NCI-H1105 (cell line): ENCODE measurements at places on chromosomes 11 and 22.

DNA sequence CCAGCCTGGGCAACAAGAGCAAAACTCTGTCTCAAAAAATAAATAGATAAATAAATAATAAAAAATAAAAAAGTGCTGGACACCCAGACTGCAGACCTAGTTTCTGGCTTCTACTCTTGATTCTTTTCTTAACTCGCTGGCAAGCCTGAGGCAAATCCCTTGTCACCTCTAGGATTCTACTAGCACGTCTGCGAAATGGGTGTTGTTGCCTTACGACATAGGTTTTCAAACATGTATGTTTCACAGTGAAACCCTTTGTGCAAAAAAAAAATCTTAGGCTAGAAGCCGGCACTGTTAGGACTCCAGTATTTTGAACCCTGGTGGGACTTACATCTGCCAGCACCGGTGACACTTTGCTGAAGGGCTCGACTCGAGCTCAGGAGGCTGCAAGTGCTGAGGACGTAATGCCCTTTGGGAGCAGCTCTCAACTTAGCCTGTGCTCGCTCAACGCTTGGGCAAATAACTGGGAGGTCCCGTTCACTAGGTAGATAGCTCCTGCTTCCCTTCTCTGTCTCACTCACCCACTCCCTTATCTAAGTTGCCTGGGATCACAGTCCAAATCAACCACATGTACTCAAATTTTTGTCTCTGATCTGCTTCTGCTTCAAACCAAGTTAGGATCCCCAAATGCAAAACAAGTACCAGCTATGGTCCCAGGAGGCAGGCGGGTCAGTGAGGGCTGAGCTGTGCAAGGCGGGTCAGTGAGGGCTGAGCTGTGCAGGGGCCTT, 34.7 kb upstream of the MYH9 start:
- DNase-seq = no peak

DNA sequence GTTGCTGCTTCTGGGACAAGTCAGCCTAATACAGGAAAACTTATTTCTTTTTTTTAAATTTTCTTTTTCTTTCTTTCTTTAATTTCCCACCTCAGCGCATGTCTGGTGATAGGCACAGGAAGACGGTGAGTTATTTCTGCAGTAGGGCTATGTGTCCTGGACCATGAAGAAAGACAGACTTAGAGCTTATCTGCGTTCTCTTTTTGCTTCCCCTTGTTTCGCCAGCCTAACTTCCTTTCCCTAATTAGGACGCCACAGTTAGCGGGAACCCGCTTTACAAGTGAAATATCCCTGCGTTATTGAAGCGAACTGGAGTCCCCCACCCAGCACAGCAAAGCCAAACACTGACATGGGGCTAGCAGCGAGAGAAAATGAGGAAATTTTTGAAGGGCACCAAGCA, 8.6 kb downstream of the OR6M1 start:
- DNase-seq = no peak

DNA sequence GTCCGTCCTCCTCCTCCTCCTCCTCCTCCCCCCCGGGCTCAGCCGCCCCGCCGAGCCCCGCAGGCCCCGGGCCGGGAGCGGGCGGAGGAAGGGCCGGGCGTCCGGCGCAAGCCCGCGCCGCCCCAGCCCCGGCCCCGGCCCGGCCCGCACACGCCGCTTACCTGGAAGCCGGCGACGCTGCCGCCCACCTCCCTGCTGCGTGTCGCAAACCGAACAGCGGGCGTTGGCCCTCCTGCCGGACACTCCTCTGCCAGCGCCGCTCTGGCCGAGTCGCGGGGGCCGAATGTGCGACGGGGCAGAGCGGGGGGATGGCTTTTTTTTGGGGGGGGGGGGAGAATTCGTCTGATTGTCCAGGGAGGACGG, 1.1 kb downstream of the IGF2 start:
- peak; percentile 7 for DNase-seq

- DNase-seq = no peak
Observed at GRCh38 chr11:59358595-59358994, at the start of gene OR5AN1. Gene OR5AN1, plus strand, starts transcription at chr11:59358895. Its CDS starts 5,564 bp downstream, at chr11:59364459.

DNA sequence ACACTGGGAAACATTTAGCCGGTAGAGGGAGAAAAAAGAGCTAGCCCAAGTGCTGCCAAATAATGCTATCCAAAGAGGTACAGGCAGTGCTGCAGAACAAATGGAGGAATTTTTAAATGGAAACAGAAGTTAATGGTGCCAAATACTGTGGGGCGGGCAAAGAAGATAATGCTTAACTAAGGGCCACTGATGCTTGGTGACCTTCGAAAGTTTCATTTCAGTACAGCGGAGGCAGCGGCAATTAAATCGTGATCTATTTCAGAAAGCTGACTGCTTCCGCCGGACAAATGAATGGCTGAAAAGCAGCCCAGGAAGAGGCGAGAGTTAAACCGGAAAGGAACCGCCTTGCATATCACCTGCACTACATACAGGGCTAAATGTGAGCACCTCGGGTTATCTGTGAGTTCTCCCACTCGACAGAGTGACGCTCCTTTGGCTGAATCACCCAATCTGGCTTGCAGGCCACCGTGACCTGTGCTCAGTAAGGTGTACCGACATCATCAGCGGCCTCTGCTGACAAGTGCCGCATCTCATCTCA, 42.1 kb downstream of the CADM1 start:
- no peak for DNase-seq

GRCh38 chr22:24772493-24773220, 1.9 kb downstream of the PIWIL3 start:
- DNase-seq = peak; percentile 6

DNA sequence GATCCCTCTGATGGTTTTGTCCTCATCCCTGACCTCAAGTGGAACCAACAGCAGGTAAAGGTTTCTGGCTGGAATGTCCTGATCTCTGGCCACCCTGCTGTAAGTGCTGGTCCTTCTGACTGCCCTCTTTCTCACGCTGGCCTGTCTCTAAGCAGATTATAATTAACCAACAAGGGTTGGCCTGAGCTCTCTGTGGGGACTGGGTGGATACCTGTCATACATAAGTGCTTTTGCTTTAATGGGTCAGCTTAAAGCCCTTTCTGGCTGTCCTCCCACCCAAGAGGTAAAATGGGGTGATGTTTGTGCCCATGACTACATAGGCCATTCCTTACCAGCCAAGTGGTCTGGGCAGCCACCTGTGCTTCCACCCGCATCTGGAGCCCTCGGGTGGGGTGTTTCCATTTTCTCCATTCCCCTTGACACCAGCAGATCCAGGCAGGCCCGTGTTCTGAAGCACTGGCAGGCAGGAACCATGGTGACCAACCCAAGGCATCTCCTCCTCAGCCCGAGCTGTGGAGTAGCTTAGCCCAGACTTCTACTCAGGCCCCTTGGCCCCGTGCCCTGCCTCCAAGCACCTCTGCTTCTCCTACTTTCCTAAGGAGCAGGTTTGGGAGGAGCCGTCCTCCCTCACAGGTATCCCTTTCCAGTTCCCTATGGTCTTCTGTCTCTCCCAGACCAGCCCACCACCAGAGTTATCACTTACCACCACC, 17.0 kb upstream of the ST3GAL4 start:
- DNase-seq = no peak

- no peak for DNase-seq
Observed at GRCh38 chr11:73372375-73372993, 3.7 kb upstream of the RELT start.

DNA sequence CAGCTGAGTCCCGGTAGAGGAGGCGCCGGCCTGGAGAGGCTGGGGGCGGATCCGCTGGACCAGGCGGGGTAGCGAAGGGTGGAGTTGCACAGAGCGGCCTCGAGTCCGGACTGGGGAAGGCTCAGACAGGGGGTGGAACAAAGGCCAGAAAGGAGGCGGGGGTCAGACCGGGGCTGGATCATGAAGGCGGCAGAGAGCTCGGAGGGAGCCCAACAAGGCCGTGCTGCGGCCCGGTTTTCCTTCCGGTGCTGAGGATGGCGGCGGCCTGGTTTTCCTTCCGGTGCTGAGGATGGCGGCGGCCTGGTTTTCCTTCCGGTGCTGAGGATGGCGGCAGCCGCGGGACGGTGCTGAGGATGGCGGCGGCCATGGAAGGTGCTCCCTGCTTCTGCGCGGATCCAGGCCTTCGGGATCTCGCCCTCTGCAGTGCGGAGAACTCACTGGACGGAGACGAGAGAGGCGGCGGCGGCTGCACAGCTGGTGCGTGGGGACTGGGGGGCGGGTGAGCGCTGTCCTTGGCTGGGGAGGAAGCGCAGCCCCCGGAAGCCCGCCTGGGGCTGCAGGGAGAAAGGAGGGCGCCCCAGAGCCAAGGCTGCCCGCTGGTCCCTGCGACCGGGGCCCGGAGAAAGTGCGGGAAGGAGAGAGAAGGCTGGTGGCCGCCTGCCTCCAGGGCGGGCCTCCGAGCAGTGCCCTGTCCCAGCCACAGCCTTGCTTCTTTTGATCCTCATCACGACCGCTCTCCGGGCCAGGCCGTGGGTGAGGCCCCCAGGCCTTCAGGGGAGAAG, 350.4 kb upstream of the B3GAT1 start:
- DNase-seq = no peak

GRCh38 chr11:43943931-43944751, 1.7 kb downstream of the C11orf96 start:
- DNase-seq = no peak

- DNase-seq = no peak
Observed at GRCh38 chr11:117281869-117282268, 9.3 kb upstream of the BACE1-AS start.

GRCh38 chr11:46607516-46607915, 9.5 kb downstream of the HARBI1 start:
- no peak for DNase-seq

- no peak for DNase-seq
Observed at GRCh38 chr11:129910360-129910759, 15.0 kb upstream of the NFRKB start.

- DNase-seq = no peak
Observed at GRCh38 chr11:114075891-114076441, 16.5 kb downstream of the ZBTB16 start.

- DNase-seq = no peak
Observed at GRCh38 chr22:48954781-48955311, 872.8 kb downstream of the BRD1 start.

DNA sequence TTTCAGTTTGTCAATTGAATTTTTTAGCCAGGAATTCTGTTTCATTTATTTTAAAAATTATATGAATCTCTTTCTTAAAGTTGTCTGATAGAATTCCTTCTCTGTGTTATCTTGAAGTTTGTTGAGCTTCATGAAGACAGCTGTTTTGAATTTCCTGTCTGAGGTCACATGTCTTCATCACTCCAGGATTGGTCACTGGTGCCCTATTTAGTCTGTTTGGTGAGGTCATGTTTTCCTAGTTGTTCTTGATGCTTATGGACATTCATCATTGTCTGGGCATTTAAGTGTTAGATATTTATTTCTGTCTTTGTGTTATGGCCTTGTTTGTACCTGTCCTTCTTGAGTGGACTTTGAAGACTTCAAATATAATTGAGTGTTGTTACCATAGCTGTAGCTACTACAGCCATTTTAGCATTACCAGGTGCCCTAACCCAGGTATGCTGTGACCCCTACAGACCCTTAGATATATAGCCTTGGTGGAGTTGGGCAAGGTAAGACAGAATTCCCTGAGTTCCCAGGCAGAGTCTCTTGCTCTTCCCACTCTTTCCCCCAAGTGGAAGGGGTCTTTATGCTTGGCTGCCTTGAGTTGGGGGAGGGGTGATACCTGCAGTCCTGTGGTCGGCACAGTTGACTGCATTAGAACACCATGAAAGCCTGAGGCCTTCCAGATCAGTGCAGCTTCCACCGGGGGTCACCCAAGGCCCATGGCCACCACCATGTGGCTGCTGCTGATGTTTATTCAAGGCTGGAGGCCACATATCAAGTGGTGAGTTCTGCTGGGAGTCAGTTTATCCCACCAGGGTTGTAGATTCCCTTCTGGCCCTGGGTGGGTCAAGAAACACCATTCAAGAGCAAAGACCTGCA, 229.6 kb downstream of the DYNC2H1 start:
- no peak for DNase-seq

DNA sequence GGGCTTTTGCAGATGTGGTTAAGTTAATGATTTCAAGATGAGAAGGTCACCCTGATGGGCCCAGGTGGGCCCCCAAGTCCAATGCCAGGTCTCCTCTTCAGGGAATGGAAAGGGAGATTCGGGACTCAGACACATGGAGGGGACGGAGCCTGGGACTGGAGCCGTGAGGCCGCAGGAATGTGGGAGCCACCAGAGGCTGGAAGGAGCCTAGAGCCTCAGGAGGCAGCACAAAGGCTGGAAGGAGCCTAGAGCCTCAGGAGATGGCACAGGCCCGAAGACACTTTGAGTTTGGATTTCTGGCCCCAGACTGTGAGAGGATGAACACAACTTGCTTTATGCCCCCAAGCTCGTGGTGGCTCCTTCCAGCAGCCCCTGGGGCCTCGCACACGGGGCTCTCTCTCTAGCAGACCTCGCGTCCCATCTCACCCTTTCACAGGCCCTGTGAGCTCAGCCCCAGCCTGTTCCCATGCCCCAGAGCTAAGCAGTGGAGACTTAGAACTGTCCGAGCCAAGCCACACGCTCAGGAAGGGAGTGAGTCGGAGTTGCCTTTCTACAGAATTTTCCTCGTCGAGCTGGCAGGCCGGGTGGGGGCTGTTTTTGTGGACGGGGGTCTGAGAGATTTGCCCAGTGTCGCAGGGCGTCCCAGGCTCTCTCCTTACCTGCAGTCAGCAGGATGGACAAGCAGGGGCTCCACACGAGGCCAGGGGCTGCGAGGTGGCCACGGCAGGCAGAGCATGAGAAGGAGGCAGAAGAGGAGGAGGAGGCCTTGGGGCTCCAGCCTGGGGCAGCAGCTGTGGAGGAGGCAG, 937.6 kb downstream of the BRD1 start:
- DNase-seq = no peak

DNA sequence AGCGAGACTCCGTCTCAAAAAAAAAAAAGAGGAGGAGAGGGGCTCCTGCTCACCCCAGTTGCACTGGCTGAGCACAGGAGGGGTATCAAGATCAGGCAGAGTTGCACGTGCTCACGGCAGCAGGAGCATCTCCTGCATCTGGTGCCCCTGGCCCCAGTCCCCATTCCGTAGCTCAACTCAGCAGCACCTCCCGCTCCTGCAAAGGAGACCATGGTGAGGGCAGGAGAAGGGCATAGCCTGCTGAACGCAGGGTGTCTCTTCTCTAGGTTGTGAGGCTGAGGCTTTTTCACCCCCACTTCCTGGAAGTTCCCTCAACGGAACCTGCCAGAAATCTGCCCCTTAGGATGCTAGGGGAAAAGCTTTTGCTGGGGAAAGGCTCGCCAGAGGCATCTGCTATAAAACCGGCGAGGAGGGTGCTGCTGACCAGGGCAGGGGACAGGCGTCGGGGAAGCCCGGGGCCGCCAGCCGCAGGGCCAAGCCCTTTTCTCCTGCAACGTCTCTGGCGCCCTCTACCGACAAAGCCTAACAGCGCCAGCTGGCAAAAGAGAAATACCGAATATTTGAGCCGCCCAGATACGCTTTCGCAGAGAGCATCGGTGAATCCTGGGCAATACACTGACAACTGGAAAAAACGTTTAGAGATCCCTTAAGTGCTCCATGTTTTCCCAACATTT, 1.0 kb upstream of the PPP6R2 start:
- peak; percentile 84 for DNase-seq

- DNase-seq = no peak
Observed at GRCh38 chr22:43658823-43659222, 153.3 kb downstream of the EFCAB6 start.

GRCh38 chr11:17354601-17354991, 3.0 kb downstream of the NCR3LG1 start:
- DNase-seq = peak; percentile 56

DNA sequence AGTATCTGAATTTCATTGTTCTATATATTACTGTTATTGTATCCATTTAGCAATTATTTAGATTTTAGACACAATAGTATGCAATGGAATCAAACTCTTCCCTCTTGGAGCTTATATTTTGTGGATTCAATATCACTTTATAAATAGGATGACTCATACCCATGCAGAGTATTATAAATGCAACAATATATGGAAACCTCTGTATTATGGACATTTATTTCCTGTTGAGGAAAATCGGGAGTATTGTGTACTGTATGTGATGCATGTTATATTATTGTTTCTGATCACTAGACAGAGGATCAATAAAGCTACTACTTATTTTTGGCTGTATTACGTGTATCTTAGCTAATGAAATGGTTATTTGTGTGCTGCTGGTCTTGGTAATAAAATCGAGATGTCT, 770 bp downstream of the METTL15 start:
- no peak for DNase-seq
